ENCODE measurements at places on chromosomes 5 and 9.
A peak's percentile ranks its signal among the peaks of the same experiment; 100 is the strongest.

DNA sequence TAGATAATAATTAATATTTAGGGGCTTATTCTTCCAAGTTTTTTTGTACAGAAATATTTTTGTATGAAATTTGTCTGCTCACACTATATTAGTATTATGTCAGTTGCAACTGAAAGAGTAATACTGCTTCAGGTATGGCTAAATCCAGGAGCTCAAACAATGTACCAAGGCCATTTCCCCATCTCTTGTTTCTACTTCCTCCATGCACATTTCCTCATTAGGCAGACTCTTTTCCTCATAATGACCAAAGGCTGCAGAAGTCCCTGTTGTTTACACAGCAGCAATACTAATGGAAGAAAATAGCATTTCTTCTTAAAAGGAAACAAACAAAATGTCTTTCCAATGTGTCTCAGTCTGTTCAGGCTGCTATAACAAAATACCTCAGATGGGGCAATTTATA is 9.2 kb upstream of the OTULINL start:
- DNase-seq, result no peak

- DNase-seq, result no peak
Observed at GRCh38 chr5:161001604-161002003, 149.6 kb upstream of the ATP10B start.

- no peak for DNase-seq
Observed at GRCh38 chr9:37775216-37775919, 9.5 kb downstream of the EXOSC3 start.

DNA sequence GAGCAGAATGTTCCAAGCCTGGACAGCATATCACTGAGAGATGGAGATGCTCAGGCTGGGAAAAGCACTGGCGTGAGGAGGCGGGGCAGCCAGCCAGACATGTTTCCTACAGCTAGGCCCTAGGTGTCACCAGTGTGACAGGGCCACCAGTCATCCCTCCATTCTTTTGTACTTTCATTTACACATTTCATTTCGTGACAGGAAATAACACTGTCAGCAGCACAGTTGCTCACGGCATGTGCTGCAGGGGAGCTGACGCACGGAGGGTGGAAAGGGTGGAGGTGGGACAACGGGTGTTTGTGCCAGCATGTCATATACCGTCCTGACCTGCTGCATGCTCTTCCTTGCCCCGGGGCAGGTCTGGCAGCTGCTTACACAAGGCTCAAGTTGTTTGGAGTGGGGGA is 14.8 kb upstream of the CEMIP2 start:
- peak; percentile 36 for DNase-seq

GRCh38 chr9:135267191-135267809 is 179.8 kb downstream of the OLFM1 start:
- no peak for DNase-seq
